Occipital lobe (tissue), 3 donors: ENCODE measurements at places on chromosomes 3 and 15. TPM values are rescaled to one million over a fixed set of nuclear protein-coding genes. Genes with fewer than 3 reads are reported as not detected.

DNA sequence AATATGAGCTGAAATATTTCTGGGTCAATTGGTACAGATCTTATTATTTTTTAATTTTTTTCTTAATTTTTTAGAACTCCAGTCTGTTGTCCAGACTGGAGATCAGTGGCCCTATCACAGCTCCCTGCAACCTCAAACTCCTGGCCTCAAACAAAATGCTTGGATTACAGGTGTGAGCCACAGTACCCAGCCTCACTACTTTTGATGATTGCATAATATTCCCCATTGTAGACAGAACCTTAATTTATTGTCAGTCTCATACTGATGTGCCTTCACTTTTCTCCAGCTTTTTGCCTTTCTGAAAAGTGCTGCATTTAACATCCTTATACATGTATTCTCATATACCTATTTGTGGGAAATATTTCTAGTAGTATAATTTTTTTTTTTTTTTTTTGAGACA is 144.9 kb downstream of the LIPC start:
- no peak for DNase-seq

DNA sequence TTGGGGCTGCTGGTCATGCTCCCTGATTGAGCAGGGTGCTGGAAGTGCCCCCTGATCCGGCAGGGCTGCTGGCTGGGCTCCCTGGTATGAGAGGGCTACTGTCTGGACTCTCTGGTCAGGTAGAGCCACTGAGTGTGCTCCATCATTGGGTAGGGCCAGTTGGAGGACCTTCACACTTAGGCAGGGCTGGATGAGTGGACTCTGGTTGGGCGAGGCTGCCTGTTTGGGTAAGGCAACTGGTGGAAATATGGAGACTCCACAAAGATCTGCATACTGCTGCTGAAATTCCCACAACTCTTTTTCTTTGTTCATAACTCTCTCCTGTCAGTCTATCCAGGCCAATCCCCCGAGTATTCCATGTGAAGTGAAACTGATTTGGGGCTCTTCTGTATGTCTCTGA is 80.8 kb downstream of the CD200 start:
- no peak for DNase-seq

The CAND2 gene
- 14.5 TPM for total RNA-seq

DNA sequence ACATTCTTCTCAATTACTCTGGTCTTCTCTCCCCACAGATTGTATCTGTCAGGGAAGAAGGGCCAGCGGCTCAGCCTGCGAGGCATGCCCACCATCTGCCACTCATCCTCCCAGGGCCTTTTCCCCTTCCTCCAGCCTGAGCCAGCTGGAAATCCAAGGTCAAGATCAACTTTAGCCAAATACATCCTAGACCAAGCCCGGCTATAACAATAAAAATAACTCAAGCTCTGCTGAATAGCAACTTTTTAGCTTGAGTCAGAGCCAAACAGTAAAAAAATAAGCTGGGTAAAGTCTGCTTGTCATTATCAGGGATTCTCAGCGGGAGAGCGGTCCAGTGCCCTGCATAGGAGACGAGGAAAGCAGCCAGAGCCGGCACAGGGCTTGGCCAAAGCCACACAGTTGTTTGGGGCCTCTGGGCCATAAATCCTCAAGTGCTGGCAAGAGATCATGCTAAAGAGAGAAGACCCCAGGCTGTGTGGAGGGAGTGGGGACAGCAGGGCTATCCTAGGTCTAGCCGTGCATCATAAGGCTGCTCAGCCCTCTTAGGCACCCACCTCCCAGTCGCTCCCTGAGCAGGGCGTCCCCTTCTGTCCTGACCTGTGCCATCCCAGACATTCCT is 76.2 kb upstream of the HERC1 start:
- DNase-seq: no peak

The LRCH3 gene
- total RNA-seq: 71.4 TPM

The GOLGA6B gene
- total RNA-seq: not detected

GRCh38 chr3:174951498-174952005 is 92.4 kb downstream of the NAALADL2 start:
- DNase-seq: no peak
